ENCODE measurements at places on chromosomes 16 and 17.

- DNase-seq: peak; percentile 36
Observed at GRCh38 chr16:23836404-23837311, 875 bp downstream of the PRKCB start.

GRCh38 chr17:50424996-50425681 lies 879 bp upstream of the ACSF2 start:
- no peak for DNase-seq

DNA sequence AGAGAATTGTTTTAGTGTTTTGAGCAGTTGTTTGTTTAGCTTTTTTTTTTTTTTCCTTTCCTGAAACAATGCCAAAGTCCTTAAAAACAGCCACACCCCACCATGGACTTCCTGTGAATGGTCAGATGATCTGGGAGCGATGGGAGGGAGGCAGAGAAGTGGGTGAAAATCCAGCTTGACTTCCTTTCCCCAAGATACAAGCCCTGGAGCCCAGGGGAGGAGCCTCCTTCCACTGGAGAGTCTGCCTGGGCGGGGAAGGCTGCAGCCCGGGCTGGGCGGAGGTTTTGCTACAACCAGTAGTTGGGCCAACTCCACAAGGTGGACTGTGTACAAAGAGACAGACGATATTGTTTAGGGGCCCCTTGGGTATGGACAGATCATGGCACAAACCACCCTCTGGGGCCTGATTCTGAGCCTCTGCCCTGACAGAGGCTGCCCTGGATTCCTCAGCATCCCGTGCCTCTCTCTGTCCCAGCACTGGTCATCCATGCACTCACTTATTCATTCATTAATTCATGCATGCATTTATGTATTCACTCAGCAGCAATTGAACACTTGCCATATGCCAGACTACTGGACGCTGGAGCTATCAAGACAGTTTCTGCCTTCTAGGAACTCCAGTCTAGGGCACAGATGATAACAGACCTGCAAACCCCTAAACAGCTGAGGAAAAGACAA lies 29.8 kb downstream of the WSB1 start:
- no peak for DNase-seq

GRCh38 chr17:5986644-5987043 lies 83.5 kb upstream of the WSCD1 start:
- DNase-seq: no peak

GRCh38 chr17:30318155-30318554 lies 15.7 kb downstream of the TMIGD1 start:
- no peak for DNase-seq

DNA sequence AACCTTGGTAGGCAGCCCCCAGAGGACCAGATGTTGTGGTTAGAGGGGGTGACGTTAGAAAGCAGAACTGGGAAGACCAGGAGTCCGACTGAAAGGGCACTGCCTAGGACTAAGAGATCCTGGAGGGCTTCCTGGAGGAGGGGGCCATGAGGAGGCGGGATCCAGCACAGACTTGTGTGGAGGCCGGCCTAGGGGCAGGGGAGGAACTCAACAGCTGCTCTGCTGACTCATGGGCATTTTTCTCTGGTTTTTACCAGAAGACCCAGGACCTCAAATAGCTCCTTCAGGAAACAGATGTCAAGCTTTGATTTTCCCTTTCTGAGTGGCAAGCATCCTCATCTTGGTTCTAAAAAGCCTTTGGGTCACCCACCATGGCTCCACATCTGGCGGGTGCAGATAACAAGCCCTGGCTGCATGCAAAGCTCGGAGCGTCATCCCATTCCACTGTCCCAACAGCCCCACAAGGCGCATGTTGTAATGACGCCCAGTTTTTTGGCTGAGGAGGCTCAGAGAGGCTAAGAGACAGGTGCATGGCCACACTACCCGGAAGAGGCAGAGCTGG lies 29.0 kb downstream of the IL21R start:
- no peak for DNase-seq

DNA sequence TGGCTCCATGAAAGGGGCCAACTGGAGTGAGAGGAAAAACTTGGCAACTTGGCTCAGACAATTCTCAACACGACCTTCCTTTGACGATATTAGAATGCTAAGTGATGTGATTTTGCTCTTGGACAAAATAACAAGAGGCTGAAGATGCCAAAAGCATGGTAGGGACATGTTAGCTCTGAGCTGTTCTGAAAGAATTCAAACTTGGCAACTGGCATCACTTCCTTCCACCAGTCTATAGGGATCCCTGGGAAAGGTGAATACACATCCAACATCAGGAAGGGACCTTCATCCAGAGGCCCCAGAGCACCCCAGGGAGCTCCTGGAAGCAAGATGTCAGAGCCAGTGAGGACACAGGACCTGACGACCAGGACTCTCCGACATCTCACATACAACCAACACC lies 4.3 kb downstream of the KRT37 start:
- no peak for DNase-seq

DNA sequence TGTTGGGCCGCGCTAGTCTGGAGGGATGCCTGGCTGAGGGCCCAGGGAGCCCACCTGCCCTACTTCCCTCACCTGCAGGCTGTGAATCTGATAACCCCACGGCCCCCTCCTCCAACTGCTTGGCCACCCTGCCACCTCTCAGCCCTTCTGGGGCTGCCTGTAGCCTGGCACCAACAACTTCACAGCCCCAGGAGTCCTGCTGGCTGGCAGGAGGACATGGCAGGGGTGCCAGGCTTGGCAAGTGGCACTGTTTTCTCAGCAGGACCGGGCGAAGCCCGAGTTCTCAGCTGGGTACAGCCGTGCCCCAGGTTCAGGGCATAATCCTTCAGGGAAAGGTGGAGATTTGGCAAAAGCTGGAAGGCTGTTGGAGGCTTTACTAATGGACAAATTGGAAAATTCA lies 129.6 kb downstream of the CMIP start:
- no peak for DNase-seq

- DNase-seq: no peak
Observed at GRCh38 chr16:69820926-69821541, 58.9 kb downstream of the WWP2 start.

DNA sequence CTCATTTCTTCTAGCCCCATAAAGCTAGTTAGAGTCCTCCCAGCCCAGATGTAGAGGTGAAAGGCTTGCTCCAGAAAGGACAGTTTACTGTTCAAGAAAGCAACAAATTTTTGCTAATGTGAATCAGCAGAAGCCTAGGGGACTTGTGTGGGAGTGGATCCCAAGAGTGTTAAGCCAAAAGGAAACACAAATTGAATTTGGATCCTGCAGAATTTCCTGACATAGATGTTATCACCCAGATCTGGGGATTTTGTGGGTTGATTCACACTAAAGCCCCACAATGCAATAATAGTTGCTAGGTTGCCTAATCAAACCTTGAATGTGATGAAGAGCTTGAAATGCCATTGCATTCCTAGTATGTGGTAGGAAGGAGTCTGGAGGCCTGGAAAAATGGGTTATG lies 135.2 kb upstream of the HS3ST3A1 start:
- DNase-seq: no peak

- DNase-seq: no peak
Observed at GRCh38 chr16:89691231-89691985, 4.9 kb downstream of the CDK10 start.

DNA sequence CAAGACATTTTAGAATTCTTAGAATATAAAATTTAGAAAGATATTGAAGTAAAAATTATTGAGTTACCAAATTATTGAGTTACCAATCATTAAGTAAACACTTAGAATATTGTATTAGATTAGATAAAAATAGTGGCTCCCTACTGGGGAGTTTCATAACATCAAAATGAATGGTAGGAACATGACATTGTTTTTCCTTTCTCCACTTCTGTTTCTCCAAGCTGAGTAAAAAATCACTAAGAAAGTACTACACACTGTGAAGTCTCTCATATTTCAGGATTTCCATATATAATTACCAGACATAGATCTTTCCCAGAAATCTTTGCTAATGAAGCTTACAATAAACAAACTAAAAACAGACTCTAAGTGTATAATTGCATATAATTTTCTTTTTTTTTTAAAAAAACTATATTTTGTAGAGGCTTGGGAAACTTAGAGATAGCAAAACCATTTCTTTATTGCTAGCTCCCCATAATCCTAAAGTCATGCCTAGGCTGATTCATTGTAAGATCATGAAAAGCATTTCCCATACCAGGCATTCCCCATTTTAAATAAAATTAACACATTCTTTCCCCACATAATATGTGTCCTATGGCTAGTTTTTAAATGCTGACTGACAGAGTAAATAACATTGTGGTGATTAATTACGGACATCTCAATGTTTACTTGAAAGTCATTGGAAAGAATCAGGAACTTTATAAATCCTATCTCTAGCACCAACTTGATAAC lies 1408.7 kb upstream of the GOT2 start:
- DNase-seq: no peak

GRCh38 chr16:59188029-59188428 lies 453.9 kb upstream of the GOT2 start:
- no peak for DNase-seq

DNA sequence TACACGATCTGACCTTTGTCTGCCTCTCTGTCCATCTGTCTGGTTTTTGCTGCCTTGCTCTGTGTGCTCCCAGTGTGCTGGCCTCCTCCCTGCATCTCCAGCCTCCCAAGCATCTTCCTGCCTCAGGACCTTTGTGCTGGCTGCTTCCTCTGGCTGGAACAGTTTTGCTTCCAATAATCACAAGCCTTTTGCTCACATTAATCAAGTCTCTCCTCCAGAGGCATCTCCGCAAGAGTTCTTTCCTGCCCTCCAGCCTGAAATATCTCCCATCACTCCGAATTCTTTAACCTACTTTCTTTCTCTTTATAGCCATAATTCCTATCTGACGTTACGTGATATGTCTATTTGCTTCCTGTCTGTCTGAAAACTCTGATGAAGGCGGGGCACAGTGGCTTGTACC lies 267.1 kb downstream of the ABCC12 start:
- DNase-seq: no peak

DNA sequence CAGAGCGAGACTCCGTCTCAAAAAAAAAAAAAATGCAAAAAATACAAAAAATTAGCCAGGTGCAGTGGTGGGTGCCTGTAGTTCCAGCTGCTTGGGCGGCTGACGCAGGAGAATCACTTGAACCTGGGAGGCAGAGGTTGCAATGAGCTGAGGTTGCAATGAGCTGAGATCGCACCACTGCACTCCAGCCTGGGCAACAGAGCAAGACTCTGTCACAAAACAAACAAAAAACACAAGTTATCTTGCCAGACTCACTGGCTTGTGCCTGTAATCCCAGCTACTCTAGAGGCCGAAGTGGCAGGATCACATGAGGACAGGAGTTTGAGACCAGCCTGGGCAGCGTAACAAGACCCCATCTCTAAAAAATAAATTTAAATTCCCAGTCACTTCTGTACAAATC lies 3.4 kb upstream of the ST3GAL2 start:
- DNase-seq: no peak

DNA sequence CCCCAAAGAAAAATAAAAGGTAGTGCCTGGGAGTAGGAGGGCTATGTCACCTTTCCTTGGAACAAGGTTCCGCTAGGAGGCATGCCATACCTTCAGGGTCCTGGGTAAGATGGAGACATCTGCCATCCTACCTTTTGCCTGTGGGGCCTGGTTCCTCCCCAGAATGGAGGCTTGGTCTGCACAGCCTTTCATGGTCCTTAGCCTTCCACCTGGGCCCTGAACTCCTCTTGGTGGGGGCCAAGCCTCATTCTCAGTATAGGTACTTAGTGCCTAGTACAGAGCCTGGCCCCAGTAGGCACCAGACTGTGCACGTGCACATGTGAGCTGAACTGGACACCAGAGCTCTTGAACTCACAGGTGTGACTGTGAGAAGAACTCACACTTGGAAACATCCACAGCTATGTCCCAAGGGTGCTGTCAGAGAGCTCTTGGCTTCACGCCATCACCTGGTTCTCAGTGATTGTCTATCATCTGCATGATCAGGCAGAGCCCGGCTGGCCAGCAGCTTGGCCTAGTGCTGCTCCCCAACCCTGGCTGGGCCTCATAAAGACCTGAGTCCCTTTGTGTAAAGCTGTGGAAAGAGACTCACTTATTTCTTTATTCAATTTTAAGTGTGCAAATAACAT lies 143.2 kb downstream of the SOCS1 start:
- no peak for DNase-seq

GRCh38 chr17:32944248-32945020 lies 16.5 kb downstream of the TMEM98 start:
- DNase-seq: no peak

GRCh38 chr16:65733721-65734120 lies 611.9 kb upstream of the CDH11 start:
- DNase-seq: no peak

- DNase-seq: no peak
Observed at GRCh38 chr17:70608957-70609356, 439.6 kb downstream of the KCNJ2 start.

GRCh38 chr16:53770641-53771040 lies 66.7 kb downstream of the FTO start:
- DNase-seq: no peak

All from C1 segment of cervical spinal cord (tissue), 14 donors.